ENCODE measurements at places on chromosomes 7 and 10.

DNA sequence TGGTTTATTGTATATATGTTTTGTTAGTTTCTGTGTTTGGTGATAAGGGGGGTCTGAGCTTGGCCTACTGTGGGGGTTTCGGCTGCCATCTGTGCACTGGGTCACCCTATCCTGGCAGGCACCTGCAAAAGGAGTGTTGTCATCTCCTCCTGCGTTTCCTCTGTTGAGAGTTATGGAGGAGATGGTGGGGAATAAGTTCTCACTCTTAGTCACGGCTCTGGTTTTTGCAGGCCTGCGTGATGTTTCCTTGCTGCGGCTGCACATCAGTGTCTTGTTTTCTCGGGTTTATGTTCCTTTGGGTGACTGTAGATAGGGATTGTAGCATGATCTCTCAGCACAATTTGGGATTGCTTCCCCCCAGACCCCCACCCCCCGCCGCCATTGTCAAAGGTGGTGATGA lies 36.8 kb downstream of the CCM2 start:
- peak; percentile 19 for DNase-seq

- DNase-seq: no peak
Measured at GRCh38 chr7:86949779-86950260, 109.6 kb downstream of the ELAPOR2 start.

- peak; percentile 23 for DNase-seq
Measured at GRCh38 chr7:4960363-4960762, 1.4 kb upstream of the MMD2 start.

DNA sequence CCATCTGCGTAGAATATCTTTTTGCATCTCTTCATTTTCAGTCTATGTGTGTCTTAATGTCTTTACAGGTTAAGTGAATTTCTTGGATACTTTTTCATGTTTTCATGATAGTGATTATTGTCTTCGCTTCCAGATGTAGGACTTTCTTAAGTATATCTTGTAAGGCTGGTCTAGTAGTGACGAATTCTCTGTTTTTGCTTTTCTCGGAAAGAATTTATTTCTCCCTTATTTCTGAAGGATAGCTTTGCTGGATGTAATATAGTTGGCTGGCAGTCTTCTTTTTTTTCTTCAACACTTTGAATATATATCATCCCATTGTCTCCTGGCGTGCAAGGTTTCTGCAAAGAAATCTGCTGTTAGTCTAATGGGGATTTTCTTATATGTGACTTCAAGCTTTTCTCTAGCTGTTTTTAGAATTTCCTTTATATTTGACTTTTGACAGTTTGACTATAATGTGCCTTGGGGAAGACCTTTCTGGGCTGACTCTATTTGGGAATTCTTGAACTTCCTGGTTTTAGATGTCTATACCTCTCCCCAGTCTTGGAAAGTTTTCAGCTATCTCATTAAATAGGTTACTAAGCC lies 14.3 kb downstream of the GTPBP4 start:
- no peak for DNase-seq

DNA sequence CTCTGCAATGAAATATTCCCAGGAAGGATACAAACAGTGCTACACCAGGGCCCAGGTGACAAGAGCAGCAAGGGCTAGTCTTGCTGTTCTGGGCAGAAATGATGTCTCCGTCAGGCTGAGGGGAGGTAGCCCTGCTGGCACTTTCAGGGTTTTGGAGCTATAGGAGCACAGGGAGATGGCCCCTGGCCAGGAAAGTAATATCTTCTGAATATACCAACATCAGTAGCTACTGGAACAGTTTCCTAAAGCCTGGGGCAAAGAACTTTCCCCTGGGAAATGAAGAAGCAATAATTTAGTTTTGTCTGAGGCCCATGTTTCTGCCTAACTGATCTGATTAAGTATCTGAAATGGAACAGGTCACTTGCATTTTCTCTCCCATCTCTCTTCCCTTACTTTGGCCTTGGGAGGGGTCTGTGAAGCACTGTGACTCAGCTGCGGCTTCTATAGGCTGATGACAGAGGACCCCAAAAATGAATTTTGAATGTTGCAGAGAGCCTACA lies 489.1 kb upstream of the PODXL start:
- DNase-seq: no peak

DNA sequence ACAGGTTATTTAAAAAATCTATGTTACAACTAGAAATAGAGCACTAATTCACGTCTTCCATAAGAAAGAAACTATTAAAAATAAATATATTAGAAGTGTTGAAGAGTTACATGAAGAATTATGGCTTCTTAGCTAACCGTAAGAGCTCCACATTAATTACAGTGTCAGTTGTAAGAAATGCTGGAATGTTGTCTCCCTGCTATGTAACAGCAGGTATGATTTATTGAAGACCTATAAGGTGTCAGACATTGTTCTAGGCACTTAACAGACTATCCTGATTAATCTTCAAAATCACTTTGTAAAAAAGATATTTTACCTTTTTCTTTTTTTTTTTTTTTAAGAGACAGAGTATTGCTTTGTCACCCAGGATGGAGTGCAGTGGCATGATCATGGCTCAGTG lies 75.8 kb upstream of the NEBL start:
- DNase-seq: no peak

- no peak for DNase-seq
Measured at GRCh38 chr10:32084185-32084851, 28.1 kb upstream of the KIF5B start.

- no peak for DNase-seq
Measured at GRCh38 chr10:30928742-30929141, 102.9 kb downstream of the ZNF438 start.

DNA sequence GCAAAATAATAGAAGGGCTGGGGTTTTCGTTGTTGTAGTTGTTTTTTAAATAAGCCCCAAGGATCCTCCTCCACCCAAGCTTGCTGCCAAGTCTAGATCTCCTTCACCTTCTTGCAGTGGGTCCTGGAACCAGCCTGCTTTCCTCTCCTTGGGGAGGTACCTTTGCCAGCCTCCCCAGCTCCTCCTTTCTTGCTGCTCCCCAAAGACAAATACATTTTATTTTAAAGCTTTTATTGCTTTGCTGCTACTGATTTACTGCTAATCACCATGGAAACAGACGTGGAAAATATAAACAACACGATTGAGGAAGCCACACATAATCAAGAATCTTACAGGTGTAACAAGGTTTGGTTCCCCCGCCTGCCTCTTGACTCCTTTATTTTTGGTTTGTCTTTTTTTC lies 17.4 kb upstream of the SLF2 start:
- DNase-seq: no peak

DNA sequence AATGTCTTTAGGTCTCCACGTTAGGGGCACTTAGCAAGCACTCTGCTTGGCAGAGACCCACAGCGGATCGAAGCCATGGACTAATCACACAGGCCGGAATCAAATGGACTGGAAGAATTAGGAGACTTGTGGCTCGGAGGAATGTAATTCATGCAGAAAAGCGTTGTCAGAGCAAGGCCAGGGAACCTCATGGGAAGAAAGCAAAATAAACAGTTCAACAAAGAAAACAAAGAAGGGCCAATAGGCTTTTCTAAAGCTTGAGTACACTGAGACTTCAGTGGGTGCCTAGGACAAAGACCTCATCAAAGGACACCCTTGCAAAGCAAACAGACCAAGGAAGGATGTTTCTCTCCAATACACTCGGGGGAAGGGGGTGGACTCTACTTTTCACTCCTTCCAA lies 171.1 kb downstream of the GLI3 start:
- DNase-seq: no peak

GRCh38 chr10:119680650-119681081 lies 29.5 kb downstream of the BAG3 start:
- DNase-seq: no peak

GRCh38 chr7:17103170-17103569 lies 195.3 kb upstream of the AHR start:
- no peak for DNase-seq

GRCh38 chr7:94907811-94908322 lies 473 bp downstream of the PPP1R9A start:
- no peak for DNase-seq

DNA sequence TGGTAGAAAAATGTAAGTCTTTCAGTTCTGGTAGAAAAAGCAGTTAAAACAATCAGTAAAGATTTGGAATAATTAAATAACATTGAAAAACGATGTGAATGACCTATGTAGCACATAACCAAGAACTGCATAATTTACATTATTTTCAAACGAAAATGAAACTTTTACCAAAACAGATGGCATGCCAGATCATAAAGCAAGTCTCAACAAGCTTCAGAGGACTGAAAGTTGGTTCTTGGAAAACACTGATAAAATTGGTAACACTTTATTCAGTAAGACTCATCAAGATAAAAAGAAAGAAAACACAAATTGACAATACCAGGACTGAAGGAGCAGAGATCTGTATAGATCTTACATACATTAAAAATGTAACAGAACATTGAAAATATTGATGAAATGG lies 92.8 kb downstream of the VIPR2 start:
- no peak for DNase-seq

DNA sequence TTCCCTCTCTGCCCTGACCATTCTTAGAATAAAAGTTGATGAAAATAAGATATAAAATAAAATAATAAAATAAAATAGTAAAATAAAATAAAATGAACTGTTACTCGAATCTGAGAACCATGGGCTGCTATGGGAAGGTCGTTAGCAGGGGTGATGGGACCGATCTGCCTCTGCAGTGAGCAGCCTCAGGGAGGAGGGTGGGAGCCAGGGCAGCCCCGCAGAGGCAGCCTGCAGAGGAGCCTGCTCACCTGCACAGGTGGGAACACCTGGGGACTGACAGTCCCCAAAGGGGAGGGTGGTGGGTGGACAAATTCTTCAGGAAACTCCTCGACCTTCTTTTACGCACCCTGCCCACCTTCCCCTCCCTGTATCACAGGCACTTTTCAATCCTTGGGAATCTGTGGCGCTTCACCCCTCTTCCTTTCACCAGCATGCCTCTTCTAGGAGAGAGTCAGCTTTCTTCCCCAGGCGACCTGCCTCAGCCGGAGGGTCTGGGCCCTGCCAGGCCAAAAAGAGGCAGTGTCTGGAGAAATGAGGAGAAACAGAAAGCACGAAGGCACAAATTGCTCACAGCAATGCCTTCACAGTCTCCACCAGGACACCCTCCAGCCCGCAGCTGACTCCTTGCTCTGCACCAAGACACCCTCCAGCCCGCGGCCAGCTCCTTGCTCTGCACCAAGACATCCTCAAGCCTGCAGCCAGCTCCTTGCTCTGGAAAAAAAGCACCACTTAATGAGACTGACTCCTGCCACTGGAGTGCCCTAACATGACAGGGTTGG lies 368.4 kb upstream of the SHH start:
- DNase-seq: no peak

DNA sequence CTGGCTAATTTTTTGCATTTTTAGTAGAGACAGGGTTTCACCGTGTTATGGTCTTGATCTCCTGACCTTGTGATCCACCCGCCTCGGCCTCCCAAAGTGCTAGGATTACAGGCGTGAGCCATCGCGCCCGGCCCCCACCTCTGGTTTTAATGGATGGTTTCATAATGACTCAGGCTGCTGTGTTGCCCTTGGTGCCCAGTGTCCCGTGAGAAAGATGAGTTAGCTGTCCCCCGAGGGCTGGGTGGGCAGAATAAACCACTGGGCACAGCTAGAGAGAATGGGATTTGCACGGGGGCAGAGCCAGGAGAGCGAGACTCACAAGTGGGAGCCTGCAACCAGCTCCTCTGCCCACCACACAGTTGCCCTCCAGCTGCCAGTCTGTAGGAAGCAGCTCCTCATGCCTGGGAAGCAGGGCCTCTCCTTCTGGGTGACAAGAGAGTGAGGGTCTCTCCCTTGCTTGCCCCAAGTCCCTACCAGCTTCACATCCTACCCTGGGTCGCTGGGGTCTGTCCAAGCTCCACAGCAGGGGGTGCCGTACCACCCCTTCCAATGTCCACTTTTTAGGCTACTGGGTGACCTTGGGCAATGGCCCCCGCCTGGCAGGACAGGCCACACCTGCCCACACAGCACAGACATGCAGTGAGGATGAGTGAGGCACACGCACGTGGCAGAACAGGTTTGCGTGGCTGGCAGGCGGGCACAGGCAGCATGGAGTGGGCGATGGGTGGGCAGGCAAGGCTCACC lies 16.1 kb upstream of the NDST2 start:
- no peak for DNase-seq

DNA sequence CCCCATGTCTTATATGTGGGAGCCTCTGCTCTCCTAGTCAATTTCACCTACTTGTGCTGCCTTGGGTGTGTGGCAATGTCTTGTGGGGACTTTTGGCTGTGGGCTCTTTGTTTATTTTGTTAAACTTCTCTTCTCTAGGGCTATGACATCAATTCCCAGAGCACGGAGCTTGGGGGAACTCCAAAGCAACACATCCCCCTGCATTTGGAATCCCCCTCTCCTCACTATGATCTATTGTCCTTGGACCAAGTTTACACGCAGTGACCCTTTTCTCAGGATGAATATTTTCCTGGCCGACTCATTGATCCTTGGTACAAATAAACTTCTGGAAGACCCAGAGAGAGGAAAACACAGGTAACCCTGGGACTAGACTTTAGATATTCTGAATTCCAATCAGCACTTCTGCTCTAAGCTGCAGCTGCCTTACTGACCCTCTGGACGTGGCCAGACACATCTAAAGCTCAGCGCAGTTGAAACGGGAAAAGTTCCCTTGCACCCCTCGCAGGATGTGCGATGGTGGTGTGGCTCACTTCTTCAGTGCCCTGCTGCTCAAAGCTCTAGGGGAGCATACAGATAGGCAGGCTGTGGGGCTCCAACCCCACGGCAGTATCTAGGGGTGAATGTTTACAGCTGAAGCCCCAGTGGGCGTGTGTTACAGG lies 110.8 kb downstream of the TMEM178B start:
- no peak for DNase-seq

DNA sequence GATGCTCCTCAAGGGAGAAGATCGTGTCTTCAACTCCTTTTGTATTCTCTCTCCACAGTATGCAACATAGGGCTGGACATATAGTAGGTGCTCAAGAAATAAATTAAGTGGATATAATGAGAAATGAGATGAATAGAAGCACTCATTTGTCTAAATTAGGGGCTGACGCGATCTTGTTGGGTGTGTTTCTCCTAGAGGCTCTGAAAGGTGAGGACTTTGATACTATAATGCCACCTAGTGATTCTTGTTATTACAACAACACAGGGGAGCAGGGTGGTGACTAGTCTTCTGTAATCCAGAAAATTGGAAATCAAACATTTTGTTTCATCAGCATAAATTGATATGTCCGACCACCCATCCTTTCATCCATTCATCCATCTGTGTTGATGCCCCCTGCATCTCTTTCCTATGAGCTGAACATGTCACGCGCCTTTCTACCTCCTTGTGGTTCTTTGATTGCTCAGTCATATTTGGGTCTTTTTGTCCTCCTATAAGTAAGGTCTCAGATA lies 3.5 kb upstream of the CFAP58 start:
- DNase-seq: peak; percentile 87

DNA sequence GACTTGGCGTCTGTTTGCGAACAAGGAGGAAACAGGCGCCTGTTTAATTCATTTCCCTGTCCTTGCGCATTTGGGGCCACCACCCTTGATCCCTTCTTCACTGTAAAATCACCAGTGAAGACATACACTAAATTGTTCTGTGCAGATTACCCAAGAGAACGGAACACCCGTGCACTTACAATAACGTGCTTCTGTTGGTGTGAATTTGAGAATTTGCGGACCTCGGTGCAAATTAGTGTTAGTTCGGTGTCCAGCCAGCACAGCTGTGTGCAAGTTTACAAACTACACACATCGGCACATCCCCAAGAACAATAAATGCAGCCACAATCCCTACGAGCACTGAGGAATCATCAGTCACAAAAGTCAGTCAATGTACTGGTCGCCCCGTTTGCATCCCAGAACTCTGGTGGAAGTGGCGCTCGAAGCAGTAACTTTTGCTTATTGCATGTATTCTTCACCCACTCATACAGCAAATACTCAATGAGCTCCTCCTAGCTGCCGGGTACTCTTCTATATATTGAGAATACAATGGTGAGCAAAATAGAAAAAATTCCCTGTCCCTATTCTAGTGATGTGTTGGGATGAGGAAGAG lies 786 bp upstream of the CNOT4 start:
- DNase-seq: peak; percentile 35

Data from hematopoietic multipotent progenitor cell treated with erythropoietin and hydrocortisone succinate and interleukin-3 and kit ligand, for 8 days (in vitro differentiated cells).